ENCODE measurements at places on chromosomes 16 and 17.

DNA sequence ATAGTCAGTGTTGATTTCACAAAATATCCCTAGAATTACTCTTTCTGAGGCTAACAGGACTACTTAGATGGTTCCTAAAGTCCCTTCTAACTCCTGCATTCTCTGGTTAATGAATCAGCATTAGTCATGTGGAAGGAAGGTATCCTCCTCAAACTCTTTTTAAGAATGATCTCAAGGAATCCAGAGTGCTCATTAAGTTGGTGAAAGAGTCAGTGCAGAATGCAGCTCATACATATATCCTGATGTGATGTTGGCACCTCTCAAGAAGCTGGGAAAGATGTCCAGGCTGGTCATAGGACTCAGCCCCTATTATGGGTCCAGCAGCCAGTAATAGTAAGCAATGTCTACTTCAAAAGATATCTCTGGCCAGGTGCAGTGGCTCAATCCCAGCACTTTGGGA, 65.5 kb downstream of the PIGL start:
- no peak for DNase-seq

DNA sequence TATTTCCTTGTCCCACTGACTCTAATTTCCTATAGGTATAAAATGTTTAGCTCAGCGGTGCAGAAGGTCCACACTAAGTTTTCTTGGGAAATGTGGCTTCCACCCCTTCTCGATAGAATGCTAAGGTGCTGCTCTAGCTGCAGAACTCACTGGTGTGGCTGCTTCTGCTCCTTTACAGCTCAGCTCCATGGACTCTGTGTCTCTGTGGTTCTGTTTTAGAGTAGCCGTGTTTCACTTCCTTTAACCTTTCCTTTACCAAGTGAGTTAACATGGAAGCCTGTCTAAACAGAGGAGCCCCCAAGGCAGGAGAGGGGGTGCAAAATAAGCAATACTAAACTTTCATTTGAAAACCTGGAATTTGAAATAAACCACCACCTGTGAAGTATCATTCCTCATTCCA, 65.3 kb downstream of the SPECC1 start:
- DNase-seq = no peak

DNA sequence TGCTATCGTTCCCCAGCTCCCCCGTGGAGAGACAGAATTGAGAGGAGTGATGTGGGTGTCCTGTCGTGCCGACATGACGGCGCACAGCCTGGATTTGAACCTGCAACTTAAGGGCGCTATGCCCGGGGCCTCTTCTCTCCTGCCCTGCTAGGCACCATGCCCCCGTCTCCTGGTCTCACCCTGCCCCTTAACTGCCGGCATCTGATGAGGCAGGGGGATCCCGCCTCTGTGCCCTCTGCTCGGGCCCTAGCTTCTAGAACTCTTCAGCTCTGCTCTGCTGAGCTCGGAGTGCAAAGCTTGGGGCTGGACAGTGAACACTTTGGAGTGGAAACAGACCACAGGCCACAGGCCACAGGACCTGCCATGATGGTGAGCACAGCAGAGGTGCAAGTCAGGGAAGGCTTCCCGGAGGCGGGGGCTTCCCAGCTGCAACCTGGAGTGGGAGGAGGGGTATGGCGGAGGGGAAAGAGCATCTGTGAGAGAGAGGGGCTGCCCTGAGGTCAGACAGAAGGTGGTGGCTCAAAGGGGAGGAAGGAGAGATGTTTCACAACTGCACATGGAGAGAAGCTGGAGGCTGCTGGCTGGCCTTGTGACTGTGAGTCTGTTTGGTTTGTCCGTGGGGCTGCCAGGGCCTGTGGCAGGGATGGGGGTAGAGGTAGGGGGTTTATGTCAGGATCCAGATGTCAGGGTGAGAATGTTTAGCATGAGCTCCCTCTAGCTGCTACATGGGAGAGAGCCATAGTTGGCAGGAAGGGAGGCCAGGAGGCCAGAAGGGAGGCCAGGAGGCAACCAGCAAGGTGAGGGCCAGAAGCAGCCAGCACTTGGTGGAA, 107.8 kb downstream of the CRLF3 start:
- no peak for DNase-seq

- DNase-seq = no peak
Measured at GRCh38 chr16:73891129-73891542, 405.5 kb upstream of the PSMD7 start.

Data from NCI-H510A treated with DMSO at 0.1 percent for 48 hours (cell line).